Anterior cingulate cortex (tissue), 58 donors: ENCODE measurements at places on chromosomes 3 and 15.

DNA sequence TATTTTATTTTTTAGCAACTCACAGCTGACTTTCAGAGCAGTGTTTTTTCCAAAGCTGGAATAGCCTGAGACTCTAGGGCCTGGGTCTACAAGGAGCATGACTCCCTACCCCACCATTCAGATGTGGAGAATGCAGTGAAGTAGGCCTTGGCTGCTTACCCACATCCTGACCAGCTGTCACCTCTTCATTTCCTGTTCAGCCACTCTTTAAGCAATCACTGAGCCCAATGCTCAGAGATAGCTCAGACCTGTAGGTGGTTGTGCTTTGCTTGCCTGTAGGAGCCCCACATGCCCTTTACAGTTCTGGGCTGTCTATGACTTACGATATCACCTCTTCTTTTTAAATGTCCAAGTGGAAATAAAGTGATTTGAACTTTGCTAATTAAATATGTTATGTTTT, 148.1 kb downstream of the NEK11 start:
- no peak for DNase-seq

DNA sequence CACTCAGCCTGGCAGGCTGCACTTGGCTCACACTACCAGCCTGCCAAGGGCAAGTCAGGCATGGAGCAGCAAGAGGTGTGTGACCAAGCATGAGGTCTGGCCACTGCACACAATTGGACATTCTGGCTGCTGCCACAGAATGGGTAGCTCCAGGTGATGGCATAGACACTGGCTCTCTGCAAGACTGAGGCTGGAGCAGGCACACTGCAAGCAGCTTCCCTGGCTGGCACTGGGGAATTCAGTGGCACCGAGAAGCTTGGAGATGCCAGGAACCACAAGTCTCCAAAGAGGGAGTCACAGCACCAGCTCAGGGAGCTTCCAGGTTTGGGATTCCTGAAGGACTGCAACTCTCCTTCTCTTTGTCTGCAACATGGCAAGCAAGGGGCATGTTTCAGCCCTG, 42.0 kb upstream of the KCNH8 start:
- DNase-seq = no peak

DNA sequence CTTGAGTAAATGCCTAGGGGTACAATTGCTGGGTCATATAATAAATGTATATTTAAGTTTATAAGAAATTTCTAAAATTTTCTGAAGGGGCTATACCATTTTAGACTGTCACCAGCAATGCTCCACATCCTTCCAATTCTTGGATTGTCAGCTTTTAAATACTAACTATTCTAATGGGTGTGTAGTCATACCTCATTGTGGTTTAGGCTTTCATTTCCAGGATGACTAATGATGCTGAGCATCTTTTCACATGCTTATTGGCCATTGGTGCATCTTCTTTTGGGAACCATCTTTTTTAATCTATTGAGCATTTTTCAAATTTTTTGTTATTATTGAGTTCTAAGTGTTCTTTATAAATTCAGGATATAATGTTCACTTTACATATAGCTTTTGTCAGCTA, 52.5 kb upstream of the CORO2B start:
- no peak for DNase-seq

DNA sequence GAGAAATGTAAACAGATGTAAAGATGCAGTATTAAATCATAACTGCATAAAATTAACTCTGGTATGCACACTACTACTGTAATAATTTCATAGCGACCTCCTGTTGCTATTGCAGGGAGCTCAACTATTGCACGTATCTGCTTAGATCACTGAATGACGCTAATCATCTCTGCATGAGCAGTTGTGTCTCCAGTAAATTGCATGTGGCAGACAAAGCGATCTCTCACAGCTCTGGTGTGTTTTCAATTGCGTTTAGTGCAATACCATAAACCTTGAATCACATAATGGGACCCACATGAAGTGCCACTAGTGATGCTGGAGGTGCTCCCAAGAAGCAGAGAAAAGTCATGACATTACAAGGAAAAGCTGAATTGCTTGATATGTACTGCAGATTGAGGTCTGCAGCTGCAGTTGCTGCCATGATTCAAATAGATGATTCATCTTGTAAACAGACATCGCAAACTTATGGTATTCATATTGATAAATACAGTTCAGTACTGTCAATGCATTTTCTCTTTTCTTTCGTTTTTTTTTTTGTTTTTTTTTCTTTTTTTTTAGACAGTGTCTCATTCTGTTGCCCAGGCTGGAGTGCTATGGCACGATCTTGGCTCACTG, 30.2 kb upstream of the LCTL start:
- DNase-seq = no peak

DNA sequence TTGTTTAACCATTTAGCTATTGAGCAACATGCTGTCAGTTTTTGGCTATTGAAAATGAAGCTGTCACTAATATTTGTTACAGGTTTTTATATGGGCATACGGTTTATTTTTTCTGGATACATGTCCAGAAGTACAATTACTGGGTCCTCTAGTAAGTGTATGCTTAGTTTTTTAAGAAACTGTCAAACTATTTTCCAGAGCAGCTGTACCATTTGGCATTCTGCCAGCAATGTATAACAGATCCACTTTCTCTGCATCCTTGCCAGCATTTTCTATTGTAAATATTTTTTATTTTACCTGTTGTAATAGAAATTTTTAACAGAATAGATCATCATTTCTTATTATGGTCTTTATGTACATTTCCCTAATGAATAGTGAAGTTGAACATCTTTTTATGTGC, 658.8 kb downstream of the EDEM1 start:
- no peak for DNase-seq

- DNase-seq = no peak
Measured at GRCh38 chr3:65033576-65033975, 345.8 kb upstream of the ADAMTS9 start.

DNA sequence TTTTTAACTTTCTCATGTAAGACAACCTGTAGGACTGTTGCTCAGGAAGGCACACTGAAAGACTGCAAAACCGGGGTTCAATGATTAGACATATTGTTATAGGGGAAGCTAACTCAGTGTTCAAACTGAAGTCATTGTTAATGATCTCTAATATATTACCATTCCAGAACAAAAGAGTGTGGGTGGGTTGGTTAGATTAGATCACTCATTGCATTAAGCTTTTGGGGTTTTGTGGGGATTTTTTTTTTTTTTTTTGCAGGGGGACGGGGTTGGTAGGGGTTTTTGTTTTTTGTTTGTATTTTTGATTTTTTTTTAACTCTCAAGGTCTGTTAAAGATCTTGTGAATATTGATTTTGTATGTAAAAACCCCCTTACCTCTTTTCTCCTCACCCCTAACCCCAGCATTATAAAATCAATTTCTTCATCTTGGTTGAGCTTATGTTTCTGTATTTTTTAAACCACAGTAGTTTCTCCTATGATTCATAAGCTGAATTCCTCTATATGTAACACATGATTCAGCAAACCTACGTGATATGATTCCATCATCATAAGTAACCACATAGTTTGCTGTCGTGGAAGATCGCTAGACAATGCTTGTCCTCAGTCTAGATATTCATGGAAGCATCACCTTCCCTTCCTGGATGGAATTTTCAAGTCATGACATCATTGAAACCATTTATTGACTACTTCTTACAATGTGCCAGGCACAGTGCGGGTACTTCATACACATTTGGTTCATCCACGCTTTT, 544.1 kb upstream of the MDFIC2 start:
- DNase-seq = no peak

- no peak for DNase-seq
Measured at GRCh38 chr3:164515256-164515655, 563.0 kb downstream of the SI start.

DNA sequence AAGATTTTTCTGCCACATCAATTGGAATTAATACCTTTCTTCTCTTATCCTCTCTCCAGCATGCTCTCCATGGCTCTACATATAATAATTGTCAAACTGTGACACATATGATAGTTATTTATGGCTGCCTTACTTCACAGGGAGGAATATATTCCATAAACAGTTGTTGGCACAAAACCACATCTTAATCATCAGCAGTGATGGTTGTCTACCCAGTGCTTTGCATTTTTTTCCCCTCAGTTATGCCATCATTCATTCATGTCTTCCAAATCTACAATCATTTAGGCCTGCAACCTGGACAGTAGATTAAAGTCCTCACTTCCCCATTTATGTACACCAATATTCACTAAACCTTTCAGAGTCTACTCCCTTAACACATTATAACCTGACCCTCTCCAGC, 107.7 kb downstream of the THRB start:
- DNase-seq = no peak

DNA sequence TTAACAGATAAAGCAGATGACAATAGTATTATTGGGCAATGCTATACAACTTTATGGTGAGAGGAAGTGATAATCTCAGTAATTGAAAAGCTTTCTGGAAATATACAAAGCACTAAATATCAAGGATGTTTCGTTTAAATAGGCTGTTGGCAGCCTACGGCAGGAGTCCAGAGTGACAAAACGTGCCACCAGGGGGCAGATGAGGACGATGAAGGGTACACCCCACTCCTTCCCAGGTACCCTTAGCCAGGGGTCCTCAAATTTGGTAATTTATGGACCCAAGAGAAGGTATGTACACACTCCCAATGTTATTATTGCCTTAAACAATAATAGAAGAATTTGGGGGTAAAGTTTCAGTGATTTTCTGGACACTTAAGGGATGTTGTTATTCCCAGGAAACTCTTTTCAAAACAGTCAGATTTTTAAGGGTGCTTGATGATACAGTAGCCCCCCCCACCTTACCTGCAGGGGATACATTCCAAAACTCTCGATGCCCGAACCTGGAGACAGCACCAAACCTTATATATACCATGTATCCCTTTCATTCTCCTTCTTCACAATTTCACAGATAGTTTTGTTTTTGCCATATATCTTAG, 1.4 kb upstream of the MAGEL2 start:
- no peak for DNase-seq

DNA sequence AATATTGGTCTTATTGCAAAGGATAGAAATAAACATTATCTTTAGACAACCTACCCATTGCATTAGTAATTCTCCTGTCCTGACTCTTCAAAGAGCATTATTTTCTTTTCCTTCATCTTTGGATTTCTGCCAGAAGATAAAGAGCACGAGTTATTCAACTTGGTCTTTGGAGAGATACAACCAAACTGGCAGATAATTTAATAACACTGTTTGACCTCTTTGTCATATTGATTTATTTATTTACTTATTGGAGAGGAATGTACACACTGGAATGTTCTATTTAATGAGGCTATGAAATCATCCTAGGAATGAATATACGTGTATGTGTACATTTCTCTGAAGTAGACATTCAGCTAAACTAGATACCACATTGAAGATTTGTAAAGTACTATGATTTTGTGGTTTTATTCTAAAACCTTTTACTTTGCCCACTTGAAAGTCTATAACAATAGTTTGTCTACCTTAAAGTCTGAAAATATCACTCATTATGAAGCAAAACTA, 462.1 kb downstream of the C3orf38 start:
- DNase-seq = no peak

DNA sequence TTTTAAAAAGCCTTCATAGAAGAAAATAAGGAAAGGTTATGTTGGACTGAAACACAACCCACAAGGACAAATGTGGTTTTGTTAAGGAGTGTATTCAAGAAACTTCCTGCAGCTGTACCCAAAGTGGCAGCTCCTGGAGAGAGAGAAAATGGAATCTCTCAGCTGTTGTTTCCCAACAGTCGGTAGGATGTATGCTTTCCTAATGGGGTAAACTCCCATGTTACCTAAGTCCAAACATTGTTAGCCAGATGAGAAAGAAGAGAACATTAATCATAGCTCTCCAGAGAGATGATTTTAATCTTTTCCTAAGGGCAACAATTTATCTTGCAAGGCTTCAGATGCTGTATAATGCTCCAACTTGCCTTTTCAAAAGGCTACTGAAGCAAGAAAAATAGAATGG, 22.6 kb upstream of the TEX9 start:
- no peak for DNase-seq

GRCh38 chr3:66809595-66809958, 188.5 kb upstream of the KBTBD8 start:
- no peak for DNase-seq

- no peak for DNase-seq
Measured at GRCh38 chr3:142088522-142088921, 60.8 kb downstream of the TFDP2 start.

- DNase-seq = no peak
Measured at GRCh38 chr15:92818651-92819277, 81.4 kb upstream of the CHD2 start.

DNA sequence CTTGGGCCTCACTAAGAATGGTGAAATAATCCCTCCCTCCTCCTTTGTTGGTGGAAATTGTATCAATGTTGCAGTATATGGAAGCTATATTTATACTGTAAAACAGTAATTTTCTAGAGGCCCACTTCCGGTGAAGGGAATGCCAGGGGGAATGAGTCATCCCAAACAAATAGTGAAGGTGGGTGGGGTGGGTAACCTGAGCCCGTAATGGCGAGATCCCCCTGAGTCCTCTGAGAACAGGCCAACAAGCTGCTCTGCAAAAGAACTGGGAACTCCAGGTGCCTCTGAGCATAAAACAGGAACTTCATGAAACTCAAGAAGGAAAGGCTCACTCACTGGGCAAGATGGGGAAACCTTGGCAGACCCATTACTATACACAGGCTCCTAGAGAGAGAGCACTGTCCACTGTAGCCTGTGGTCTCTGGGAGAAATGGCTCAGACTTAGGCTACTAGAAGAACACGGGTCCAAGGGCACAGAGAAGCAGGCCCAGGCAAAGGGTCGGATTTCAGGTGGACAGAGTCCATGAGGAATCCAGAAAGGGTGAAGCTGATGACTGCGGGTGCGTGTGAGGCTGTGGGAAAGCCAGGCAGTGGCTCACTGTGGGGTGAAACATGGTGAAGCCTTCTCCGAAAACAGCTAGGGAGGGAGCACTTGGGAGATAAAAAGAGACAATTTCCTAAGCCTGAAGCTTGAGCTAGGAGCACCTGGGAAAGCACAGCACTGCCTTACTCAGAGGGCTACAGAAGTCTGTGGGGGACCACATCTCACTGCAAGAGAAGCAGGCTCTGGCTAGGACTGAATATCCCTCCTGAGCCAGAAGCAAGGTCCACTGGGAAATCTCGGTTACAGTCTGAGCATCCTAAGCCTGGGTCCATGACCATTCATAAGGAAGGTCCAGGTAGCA, 19.8 kb downstream of the LARP6 start:
- no peak for DNase-seq

- DNase-seq = no peak
Measured at GRCh38 chr15:22989576-22990477, 9.7 kb upstream of the CYFIP1 start.

- DNase-seq = no peak
Measured at GRCh38 chr3:29324180-29324651, 43.3 kb downstream of the RBMS3 start.

GRCh38 chr3:104126864-104127553, 1239.7 kb upstream of the ALCAM start:
- no peak for DNase-seq

GRCh38 chr3:12194669-12195161, 36.0 kb upstream of the TIMP4 start:
- no peak for DNase-seq

GRCh38 chr15:100721758-100722550, 119.6 kb downstream of the ASB7 start:
- DNase-seq = no peak

GRCh38 chr3:85427467-85427866, 468.7 kb downstream of the CADM2 start:
- no peak for DNase-seq
